ENCODE measurements at places on chromosomes 5 and 9.

DNA sequence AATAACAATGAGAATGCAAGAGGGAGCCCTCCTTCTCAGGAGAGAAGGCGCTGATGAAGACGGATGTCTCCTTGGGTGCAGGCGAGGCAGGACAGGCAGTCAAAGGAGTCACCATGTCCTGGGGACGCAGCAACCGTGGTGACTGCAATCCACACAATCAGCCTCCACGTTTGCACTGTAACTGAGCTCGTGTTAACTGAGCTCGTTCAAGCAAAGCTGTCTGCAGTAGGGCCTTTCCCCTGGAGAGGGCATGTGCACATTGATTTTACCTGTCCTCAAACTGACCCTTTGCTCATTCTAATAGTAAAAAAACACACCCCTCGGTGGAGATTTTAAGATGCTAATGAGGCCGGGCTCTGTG, 2.8 kb downstream of the SARDH start:
- DNase-seq = no peak

GRCh38 chr5:180467989-180468731, 26.0 kb upstream of the CNOT6 start:
- no peak for DNase-seq

GRCh38 chr5:138960145-138960692, 85.1 kb upstream of the LRRTM2 start:
- no peak for DNase-seq

DNA sequence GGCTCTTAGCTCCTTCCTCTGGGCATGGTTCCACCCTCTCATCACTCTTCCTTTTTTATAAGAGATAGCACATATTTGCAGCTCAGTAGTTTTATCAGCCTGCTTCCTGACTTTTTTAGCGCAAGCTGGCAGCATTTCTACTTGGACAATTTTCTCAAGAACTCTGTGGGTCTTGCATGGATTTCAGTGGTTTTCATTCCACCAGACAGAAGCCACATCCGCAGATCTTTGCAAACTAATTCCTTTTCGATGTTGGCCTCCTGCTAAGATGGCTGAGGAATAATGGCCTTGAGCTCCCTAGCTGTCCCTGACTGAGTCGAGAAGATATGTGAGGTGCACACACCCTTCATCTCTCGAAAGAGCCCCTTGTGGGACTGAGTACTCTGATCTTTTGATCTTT, 49.5 kb downstream of the GALNT12 start:
- DNase-seq = no peak

- DNase-seq = no peak
Observed at GRCh38 chr5:89595056-89595455, 712.1 kb upstream of the MEF2C start.

DNA sequence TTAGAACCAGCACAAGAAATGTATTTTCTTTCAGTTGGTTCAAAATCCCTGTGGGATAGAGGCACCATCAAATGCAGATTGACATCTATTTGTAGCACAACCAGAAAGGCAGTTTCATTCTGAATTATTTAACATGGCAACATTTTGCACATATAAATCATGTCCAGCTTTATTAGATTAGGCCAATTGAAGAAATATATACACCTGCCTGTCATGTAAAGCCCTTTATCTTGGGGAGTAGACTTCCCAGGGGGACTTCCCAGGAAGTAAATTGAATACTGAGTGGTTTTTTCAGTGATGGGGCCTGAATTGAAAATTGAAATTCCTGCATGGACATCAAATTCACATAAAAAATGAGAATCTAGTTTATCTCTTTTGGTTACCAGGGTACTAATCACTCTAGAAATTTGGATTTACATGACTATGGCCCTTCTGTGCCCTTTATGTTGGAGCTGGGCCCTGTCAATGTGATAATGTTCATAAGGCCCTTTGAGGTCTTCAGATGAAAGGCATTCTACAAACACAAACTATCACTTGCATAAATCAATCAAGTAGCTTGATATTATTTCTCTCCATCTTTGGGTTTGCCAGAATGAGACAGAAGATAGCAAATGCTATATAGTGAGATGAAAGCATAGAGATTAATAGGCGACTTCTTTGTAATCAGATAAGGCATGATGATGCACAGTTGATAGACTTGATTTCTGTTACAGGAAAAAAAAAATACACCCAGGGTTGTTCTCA, 26.2 kb upstream of the ZNF608 start:
- no peak for DNase-seq

GRCh38 chr9:128459011-128459410, 3.2 kb downstream of the ODF2 start:
- no peak for DNase-seq

DNA sequence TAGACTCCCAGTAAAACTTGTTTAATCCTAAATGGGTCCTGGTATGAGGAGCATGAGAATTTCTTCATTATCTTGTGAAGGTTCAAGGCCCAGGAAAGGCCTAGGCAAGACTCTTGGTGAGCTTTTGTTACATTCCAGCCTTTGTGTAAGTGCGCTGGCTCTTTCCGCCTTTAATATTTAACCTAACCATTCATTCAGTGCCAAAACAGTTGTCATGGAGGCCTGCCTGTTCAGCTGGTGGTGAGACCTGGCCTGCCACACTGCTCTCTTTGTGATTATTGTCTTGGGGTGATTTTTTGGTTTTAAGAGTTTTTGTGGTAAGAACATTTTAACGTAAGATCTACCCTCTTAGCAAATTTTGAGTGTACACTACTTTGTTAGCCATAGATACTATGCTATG, 127.5 kb upstream of the WWC1 start:
- no peak for DNase-seq

DNA sequence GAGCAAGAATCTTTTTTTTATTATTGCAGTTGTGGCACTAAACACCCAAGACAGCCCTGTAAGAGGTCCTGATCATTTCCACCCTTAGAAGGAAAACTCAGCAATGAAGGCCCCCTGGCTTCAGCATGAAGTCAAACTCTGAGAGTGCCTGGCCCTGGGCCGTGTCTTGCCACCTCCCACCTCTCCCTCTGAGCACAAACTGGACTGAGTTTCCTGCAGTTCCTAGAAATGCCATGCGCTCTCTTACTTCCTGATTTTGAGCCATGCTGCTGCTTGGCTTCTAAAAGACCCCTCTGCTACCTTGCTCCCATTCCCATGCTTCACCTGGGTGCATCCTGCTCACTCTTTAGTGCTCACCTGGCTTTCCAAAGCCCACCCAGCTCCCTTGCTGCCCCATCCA, 140.4 kb upstream of the KLF9 start:
- no peak for DNase-seq

DNA sequence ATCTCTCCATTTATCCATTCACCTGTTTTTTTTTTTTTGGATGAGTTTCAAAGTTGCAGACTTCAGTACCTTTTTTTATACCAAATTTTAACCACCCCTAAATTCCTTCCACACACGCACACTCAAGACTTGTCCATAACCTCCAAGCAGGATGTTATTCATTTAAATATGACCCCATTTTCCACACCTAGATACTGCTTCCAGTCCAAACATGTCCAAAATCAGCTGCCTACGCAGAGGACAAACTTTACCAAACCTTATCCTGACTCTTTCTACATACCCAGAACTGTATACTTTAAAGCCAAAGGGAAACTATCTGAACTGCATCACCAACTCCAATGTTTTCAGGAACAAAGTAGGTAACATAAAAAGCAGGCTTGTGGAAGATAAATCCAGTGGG, 36.0 kb upstream of the FYB1 start:
- DNase-seq = no peak

GRCh38 chr5:91848453-91848852, 465.3 kb upstream of the ARRDC3 start:
- no peak for DNase-seq

GRCh38 chr9:114400219-114400618, 12.4 kb upstream of the AKNA start:
- no peak for DNase-seq

GRCh38 chr9:29211580-29212396, 1638.5 kb upstream of the C9orf72 start:
- DNase-seq = no peak

GRCh38 chr5:179204572-179204971, 140.7 kb downstream of the ADAMTS2 start:
- no peak for DNase-seq

- no peak for DNase-seq
Observed at GRCh38 chr5:16497546-16497945, 31.9 kb upstream of the ZNF622 start.

DNA sequence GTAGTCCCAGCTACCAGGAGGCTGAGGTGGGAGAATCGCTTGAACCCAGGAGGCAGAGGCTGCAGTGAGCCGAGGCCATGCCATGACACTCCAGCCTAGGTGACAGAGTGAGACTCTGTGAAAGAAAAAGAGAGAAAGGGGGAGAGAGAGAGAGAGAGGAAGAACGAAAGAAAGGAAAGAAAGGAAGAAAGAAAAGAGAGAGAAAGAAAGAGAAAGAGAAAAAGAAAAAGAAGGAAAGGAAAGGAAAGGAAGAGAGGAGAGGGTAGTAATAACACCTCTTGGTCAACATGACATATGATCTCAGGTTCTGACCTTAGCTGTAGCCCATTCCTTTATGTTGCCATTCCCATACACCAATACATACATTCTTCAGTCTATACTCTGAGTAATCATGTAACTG, 14.1 kb downstream of the FBXW11 start:
- no peak for DNase-seq

GRCh38 chr9:105330755-105331154, 86.3 kb downstream of the SLC44A1 start:
- no peak for DNase-seq

DNA sequence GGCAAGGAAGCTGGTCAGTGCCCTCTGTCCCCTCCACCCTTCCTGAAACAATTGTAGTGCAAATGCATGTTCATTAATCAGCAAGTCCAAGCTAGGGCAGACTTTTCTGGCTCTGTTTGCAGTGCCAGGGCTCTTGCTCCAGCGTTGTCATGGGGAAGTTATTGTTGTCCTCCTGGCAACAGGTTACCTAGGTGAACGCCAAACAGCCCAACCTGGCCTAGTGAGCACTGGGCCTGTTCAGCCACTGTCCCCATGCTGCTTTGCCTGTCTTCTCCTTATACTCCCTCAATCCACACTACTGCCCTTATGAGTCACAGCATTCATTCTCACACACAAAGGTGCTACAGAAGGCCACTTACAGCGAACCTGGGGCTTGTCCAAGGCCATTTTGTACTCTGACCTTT, 34.5 kb upstream of the GLIS3 start:
- DNase-seq = peak; percentile 3

- DNase-seq = no peak
Observed at GRCh38 chr5:172574871-172575223, 66.2 kb upstream of the NEURL1B start.

DNA sequence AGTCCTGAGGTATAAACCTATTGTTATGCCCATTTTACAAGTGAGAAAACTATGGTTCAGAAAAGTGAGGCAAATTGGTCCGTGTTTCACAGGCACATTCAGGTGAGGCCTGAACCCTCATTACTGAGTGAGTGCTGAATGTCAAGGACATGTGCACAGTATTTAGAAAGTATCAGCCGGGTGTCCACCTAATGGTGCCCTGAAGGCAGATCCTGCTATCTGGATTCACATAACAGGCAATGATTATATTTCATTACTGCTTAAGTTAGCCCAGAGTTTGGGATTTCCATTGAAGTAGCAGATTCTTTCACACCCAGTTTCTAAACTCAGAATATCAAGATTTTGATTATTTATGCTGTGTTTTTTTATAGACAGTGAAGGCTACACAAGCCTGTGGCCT, 142.7 kb downstream of the LHFPL2 start:
- no peak for DNase-seq

DNA sequence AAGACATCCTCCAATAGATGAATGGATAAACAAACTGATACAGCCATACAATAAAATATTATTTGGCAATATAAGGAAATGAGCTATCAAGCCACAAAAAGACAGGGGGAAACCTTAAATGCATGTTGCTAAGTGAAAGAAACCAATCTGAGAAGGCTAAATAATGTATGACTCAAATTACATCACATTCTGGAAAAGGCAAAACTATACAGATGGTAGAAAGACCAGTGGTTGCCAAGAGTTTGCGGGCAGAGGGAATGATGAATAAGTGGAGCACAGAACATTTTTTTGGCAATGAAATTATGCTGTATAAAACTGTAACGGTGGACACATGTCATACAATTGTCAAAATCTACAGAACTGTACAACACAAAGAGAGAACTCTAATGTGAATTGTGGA, 63.3 kb downstream of the CSF2 start:
- DNase-seq = no peak

GRCh38 chr5:108953940-108954339, 206.2 kb downstream of the FER start:
- no peak for DNase-seq

- no peak for DNase-seq
Observed at GRCh38 chr5:59206132-59206581, 623.3 kb downstream of the RAB3C start.

DNA sequence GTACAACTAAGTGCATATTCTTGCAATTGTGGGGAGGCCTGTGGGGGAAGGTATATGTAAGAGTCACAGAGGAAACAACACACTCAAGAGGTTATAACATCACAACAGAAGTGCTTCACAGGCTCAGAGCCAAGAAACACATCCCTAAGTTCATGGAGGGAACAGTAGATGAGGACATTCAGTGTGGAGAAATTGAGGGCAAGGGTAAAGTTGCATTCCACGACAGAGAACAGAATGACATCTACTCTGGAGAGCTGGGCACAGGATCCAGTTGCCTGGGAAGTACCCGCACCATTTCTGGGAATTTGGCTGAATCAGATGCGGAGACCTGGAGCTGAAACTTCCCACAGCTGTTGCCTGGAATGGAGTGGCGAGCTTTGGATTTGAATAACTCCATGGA, 197.2 kb downstream of the NXNL2 start:
- no peak for DNase-seq

DNA sequence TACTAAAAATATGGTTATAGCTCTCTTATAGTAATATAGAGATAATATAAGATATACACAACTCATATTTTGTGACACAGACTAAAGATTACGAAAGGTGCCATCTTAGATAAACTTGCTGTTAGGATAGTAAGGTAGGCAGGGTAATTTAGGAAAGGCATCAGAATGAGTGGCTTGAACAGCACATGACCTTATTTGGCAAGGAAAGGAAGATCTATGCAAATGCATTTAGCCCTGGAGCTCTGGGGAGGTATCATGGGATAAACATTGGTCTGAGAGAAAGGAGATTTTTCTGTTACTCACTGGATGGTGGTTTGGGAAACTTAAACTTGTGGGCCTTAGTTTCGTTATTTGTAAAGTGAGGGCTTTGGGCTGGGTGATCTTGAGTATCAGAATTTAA, 65.8 kb downstream of the KCTD16 start:
- no peak for DNase-seq

GRCh38 chr5:6907320-6907918, 194.2 kb downstream of the TENT4A start:
- no peak for DNase-seq

- no peak for DNase-seq
Observed at GRCh38 chr5:128237546-128237945, 154.0 kb downstream of the SLC12A2 start.

- no peak for DNase-seq
Observed at GRCh38 chr9:129109537-129109903, 1.1 kb downstream of the CRAT start.

DNA sequence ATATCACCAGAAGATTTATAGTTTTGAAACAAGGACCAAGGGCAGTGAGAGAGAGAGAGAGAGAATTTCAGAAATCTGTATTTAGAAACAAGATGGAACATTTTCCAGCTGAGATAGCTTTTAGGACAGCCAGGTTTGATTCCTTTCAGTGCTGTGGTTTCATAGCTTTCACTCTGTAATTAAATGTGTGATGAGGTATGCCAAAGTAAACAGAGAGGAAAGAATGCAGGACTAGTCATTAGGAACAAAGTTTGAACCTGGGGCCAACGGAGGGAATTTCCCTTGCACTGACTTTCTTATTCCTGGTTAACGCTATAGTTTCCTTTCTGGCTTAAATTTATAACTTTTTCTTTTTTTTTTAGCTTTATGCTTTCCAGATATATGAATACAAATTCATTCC, 10.0 kb upstream of the CCL28 start:
- peak; percentile 95 for DNase-seq
